ENCODE measurements at places on chromosomes 13 and 19. TPM values are rescaled to one million over a fixed set of nuclear protein-coding genes. Genes with fewer than 3 reads are reported as not detected.

FCAR gene
- total RNA-seq: not detected

SMIM24 gene
- 1.6 TPM for total RNA-seq

GRCh38 chr19:3112375-3113099, 18.4 kb downstream of the GNA11 start:
- no peak for DNase-seq

- no peak for DNase-seq
These were observed 328.9 kb downstream of the SHISA2 start for GRCh38 chr13:25722893-25723292.

GRCh38 chr19:51227966-51228365, 3.1 kb downstream of the CD33 start:
- no peak for DNase-seq

DNA sequence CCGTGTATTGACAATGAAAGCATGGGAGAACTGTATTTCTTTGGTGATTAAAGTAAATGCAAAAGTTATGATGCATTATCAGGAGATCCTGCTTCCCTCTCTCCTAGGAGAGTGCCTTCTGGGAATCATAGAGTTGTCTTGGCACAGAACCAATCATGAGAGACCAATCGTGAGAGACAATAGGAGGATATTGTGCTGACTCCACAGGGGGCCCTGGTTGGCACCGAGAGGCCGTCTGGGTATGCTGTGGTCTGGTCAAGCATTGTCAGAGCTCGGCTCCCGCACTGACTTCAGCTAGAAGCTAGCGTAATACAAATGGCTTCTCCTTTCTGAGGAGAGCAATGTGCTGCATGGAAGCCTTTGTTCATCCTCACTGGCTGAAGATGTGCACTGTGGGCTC, 131.5 kb upstream of the GJB6 start:
- DNase-seq: no peak

Measured in prostate gland (tissue), 2 donors.